ENCODE measurements at places on chromosomes 5 and 9.

DNA sequence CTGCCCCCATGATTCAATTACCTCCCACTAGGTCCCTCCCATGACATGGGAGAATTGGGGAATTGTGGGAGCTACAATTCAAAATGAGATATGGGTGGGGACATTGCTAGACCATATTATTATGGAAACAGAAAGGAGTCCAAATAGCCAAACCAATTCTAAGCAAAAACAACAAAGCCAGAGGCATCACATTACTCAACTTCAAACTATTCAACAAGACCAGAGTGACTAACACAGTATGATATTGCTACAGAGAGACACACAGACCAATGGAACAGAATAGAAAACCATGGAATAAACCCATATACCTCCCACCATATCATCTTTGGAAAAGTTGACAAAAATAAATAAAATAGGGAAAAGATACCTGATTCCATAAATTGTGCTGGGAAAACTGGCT is 710.5 kb upstream of the CDH9 start:
- no peak for DNase-seq

GRCh38 chr9:112971415-112971814 is 40.6 kb downstream of the ZNF883 start:
- no peak for DNase-seq

GRCh38 chr9:94869415-94869843 is 142.9 kb downstream of the AOPEP start:
- DNase-seq = no peak

GRCh38 chr5:113034182-113034773 is 57.7 kb downstream of the DCP2 start:
- no peak for DNase-seq

- no peak for DNase-seq
Measured at GRCh38 chr5:57511321-57511720, 28.7 kb upstream of the ACTBL2 start.

DNA sequence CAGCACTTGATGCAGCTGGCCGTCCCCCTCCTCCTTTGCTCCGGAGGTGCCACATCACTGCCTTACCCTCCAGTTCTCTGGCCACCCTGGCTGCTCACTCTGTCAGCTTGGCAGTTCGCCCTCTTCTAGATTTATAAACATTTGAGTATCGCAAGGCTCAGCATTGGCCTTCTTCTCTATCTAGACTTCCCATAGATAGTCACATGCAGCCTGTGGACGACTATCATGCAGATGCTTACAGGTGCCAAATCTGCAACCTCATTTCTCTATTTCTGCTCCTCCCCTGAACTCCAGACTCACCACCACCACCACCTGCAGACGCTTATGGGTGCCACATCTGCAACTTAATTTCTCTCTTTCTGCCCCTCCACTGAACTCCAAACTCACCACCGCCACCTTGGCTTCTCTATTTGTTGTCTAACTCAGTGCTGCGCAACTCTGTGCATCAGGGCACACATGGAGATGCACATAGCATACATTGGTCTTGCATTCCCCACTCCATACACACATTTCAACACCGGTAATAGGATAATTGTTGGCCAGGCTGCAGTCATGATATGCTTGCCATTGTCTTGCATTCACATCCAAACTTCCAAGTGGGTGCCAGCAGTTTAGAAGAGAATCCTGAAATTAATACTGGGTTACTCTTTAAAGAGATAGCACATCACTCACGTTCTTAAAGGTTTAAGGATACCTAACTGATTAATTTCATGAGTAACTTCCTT is 1.9 kb upstream of the DAP start:
- DNase-seq = no peak

DNA sequence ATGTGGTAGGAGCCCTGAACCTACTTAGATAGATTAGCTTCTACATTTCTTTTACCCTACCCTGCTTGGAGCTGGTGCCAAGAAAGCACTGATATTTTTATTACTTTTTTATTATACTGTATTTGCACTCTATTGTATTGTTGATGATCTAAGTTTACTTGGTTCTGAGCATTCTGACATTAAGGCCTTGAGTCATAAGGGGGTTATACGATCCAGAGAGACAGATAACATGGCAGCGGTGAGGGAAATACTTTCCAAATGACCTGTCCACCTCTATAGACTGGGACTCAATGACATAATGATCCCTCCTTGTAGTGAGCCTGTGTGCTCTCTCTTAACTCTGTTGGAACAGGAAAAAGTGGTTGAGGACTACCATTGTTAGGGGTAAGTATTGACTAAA is 176.3 kb downstream of the MAN2A1 start:
- DNase-seq = no peak

DNA sequence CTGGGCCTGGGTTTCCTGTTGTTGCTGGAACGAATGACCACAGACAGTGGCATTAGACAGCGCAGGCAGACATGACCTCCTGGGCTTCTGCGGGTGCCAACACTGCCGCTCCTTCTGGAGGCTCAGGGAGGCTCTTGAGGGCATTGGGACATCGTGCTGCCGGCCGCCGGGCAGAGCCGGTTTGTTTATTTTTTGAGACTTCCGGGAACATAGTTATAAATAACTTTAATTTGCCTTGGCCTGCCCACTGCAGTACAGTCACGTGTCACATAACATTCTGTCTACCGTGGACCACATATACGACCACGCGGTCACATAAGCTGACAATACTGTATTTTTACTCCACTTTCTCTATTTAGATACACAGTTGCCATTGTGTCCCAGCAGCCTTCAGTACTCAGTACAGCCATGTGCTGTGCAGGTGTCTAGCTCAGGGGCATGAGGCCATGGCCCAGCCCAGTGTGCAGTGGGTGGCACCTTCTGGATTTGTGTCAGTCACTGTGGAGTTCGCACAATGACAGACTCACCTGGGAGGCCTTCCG is 8.2 kb upstream of the TOR4A start:
- DNase-seq = no peak

DNA sequence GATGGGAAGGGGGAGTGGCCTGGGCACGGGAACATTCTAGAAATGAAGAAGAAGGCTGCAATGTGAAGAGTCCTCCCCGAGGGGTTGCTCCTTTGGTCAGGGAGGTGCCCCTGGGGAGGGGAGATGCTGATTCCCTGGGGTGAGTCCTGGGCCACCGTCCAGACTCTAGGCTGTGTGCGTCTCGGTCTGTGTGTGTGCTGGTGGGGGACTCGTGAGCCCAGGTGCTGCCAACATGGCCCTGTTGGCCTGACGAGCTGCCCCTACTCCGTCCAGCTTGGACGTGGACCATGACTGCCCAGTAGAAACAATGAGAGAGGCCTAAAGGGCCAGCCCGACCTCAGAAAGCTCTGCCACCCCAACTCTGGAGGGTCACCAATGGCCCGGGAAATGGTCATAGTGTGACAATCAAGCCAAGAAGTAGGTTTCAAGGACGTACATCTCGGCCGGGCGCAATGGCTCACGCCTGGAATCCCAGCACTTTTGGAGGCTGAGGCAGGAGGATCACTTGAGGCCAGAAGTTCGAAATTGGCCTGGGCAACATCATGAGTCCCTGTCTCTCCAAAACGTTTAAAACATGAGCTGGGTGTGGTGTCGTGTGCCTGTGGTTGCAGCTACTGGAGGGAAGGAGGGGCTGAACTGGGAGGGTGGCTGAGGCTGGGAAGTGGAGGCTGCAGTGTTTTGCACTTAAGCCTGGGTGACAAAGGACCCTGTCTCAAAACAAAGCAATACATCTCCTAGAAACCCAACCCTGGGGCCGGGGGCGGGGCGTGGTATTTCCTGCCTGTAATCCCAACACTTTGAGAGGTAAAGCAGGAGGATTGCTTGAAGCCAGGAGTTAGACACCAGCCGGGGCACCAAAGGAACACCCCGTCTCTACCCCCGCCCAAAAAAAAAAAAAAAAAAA is 17.0 kb downstream of the LHX3 start:
- no peak for DNase-seq

DNA sequence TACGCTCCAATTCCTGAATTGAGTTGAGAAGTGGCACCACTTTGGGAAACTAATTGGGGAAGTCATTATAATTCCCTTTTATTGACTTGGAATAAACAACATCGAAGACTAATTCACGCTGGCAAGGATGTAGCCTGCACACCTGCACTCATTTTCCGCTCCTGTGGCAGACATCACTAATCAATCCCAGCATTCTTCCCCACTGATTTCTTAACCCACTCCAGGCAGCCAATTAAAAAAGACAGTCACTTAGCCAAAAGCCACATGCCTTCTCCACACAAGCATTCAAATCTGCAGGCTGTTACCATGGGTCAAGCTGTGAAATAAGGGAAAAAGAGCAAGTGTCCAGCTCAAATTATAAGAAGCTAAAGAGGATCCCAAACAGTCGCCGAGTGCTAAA is 68.2 kb upstream of the HRH2 start:
- DNase-seq = no peak

DNA sequence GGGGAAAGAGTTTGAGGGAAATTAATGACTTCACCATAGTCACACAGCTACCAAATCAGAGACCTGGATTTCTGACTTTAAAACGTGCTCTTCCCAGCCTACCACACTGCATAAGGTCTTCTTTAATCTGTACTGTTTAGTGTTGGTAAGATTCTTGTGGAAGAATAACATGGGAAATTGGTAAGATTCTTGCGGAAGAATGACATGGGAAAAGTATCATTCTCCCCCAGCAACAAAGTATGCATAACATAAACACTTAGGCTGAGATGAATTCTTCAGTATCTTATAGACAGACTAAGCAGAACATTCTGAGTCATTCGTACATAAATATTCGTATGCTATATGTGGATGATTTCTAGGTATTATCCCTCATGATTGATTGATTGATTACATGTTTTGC is 170.4 kb downstream of the FOCAD start:
- DNase-seq = no peak

GRCh38 chr5:127967323-127967982 is 116.1 kb upstream of the SLC12A2 start:
- DNase-seq = no peak

Measured in CD4-positive, alpha-beta T cell treated with Interleukin-17A for 4 hours (primary cell).